Activated CD4-positive, alpha-beta T cell treated with anti-CD3 and anti-CD28 coated beads for 1 hour (primary cell): ENCODE measurements at places on chromosomes 6 and 20.

GRCh38 chr6:143110996-143111395, 50.3 kb downstream of the AIG1 start:
- DNase-seq: no peak

GRCh38 chr6:12608874-12609273, 107.7 kb upstream of the PHACTR1 start:
- no peak for DNase-seq

DNA sequence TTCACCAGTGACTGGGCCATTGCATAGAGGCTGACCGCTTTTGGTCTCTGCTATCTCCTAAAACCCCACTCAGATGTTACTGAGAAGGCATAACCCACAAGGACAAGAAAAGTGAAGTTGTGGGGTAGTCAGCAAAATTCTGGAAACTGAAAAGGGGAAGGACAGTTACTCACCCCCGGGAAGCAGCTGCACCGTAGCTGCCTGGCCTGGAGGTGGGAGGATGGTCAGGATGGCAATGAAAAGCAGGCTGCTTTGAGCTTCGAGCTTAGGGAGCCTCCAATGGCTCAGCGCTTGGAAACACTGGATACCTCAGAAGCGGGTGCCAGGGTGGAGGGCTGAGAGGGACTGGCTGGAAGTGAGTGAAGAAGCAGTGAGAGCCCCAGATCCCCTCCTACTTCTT, 56.0 kb downstream of the KCNK5 start:
- no peak for DNase-seq

- DNase-seq: no peak
These were observed 17.3 kb downstream of the STX7 start for GRCh38 chr6:132495604-132496079.

GRCh38 chr20:48708630-48709029, 119.2 kb downstream of the PREX1 start:
- no peak for DNase-seq

- no peak for DNase-seq
These were observed 20.4 kb downstream of the ZNF337 start for GRCh38 chr20:25676164-25676809.

DNA sequence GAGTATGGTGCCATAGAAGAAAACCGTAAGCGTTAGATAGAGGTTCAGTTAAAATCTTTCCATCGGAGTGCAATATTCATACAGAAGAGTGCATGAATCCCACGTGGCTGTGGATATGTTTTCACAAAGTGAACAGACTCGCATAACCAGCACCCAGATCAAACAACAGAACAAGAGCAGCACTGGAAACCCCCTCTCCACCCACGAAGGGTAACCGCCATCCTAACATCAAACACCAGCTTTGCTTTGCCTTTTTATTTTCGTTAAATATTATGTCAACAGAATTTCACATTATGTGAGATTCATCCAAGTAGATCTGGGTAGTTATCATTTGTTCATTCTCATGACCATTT, 4.7 kb downstream of the GTSF1L start:
- DNase-seq: peak; percentile 25

DNA sequence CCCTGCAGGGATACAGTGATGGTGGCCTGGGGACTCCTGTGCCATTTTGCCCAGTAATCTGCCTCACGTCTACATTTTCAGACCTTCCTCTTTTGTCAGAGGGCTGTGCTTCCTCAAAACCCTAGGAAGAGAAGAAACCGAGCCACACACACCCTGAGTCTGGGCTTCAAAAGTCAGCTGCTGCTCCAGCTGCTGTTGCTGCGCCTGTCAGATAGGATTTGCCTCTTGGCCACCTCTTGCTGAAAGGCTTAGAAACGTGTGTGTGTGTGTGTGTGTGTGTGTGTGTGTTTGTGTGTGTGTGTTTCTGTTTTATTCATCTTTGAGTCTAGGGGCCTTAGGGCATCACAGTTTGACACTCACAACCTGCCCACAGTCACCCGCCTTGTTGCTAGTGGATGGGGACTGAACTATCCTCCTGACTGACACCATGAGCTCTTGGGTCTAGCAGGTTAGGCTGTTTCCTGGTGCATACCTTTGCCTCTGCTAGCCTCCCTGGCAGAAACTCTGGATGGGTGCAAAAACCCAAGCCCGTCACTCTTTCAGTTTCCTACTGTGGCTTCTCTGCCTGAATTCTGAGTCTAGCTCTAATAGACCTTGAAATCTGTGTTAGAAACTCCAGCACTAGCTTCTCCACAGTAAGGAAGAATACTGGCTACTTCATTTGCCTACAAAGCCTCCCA, 94.9 kb upstream of the CEP85L start:
- DNase-seq: no peak

DNA sequence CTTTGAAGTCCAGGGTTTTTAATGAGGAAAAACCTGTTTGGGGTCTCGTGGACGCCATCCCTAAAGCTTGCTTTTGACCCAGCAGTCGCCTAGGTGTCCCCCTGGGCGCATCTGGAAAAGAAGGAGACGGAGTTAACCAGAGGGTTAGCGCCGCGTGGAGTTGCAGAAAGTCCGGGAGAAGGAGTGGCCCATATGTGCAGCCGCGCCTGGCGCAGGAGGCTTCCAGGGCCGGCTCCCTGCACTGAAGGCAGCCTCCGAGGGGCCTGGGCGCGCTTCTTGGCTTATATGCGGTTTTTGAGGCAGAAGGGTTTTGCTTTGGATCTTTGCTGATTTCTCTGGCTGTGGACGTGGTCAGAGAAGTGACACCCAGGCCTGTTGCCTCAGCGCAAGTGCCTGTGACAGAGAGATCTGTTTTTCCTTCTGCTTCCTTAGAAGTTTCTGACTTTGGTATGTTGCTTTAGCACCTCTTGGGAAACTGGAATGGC, 987 bp downstream of the TMEM181 start:
- DNase-seq: no peak

- no peak for DNase-seq
These were observed 277.0 kb upstream of the TBX18 start for GRCh38 chr6:85041376-85041775.

- no peak for DNase-seq
These were observed 544 bp upstream of the ACAT2 start for GRCh38 chr6:159761129-159761872.

GRCh38 chr6:41917528-41917927, 3.4 kb downstream of the MED20 start:
- DNase-seq: no peak

DNA sequence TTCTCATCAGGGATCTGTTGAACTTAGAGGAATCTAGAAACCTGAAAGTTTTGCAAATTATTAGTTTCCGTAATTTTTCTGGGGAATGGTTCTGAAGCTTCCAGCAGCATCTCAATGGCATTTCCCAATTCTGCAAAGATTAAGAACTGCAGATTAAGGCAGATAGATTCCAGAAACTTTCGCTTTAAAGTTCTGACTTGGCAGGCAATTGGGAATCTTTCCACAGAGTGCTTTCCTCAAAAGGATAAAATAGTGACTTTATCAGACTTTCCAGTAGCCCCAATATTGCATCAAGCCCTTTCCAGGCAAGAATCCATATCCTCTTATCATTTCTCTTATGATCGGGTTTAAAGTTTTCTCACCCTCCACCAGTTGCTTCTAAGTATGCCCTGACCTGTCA, 261.1 kb downstream of the FNDC1 start:
- DNase-seq: no peak

GRCh38 chr6:79718509-79719247, 87.5 kb downstream of the SH3BGRL2 start:
- no peak for DNase-seq

- DNase-seq: no peak
These were observed 68.6 kb upstream of the RIPOR2 start for GRCh38 chr6:25004357-25004756.

GRCh38 chr6:17725083-17725482, 18.4 kb upstream of the NUP153 start:
- DNase-seq: no peak

GRCh38 chr6:149314325-149314905, 3.1 kb upstream of the TAB2 start:
- no peak for DNase-seq

GRCh38 chr6:158847012-158847529, 27.9 kb upstream of the EZR start:
- no peak for DNase-seq

DNA sequence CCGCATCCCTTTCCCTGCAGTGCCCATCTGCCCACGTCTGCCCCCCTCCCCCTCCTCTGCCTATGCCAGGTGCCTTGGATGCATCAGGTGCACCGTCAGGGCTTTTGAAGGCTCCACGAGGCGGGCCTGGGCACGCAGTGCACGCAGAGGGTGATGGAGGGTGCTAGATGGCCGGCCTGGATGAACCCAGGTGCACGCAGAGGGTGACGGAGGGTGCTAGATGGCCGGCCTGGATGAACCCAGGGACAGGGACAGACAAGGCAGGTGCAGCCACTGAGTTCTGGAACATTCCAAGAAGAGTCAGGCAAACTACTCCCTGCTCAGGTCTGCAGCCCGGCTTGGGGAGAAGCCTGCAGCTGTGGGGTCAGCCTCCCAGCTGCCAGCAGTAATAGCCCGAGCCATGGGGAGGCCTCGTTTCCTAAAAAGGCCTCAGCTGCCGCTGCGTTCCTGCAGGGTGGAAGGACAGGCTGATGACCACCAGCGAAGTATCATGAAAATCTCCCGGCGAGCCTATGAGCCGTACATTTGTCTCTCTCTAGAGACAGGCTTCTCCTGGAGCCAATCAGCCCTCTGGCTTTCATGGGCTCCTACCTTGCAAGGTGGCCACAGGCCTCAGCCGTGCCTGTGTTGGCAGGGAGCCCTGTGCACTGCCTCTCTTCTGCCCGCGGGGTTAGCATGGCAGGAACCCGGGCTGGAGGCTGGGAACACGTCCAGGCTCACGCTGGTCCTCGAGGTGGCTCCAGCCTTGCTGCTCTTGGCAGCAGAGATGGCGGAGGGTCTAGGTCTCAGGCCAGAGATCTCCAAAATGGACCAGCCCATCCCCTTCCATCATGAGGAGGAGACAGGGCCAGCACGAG, 29.6 kb downstream of the NTSR1 start:
- DNase-seq: no peak
